Activated T-cell treated with anti-CD3 and anti-CD28 coated beads, Interleukin-2, amount 50 U/mL, for 72 hours (primary cell): ENCODE measurements at places on chromosomes 3 and 15. TPM values are rescaled to one million over a fixed set of nuclear protein-coding genes. Genes with fewer than 3 reads are reported as not detected.

DNA sequence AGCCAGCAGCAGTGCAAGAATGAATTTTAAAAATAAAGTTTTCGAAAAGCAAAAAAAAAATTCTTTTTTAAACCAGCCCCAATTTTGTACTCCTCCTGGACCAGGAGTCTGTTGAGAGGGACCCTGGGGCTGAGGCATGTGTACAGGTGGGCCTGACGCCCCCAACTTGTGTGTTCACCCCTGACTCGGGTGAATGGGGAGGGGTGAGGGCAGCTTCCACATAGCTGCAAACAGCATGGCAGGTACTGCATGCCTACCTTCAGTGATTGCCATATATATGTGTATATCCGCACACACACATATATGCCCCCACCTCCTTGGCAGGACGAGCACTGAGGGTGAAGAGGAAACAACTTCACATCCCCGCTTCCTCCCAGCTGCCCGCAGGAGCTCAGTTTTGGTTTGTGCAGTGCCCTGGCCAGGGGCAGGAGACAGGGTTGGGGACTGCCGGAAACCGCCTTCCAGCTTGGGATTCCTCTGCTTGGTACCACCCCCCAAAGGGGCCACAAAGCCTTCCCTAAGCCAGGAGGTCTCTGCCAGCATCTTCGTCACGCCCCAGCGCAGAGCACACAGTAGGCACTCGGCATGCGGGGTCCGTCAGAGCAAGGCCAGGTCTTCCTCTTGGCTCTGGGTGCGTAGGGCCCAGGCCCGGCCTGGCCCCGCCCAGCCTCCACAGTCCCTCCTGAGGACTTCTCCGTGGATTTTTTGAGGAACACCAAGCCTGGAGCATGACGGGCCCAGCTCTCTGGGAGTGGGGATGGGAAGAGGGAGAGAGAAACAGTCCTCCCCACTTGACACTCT is 61.8 kb upstream of the RPL32 start:
- DNase-seq: no peak

DNA sequence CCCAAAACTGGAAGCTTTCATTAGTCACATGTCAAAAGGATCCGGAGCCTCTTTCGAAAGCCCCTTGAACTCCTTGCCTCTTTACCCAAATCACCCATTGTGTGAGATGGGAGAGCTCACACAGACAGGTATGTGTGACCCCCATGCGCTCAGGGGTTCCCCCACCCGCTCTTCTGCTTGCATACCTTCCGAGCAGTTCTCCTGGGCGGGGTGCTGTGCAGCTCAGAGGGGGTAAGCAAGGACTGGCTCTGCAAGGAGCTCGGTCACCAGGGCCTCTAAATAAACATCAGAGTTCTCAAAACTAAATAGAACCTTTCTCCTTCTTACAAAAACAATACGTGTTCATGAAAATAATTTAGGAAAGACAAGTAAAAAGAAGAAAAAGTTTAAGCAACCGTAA is 55.7 kb downstream of the PXYLP1 start:
- no peak for DNase-seq

GRCh38 chr15:32716915-32717425 is 834 bp upstream of the GREM1 start:
- no peak for DNase-seq

- DNase-seq: no peak
Measured at GRCh38 chr3:43023746-43024145, 44.6 kb downstream of the GASK1A start.

RASL12 gene
- total RNA-seq: not detected

- DNase-seq: no peak
Measured at GRCh38 chr3:132418916-132419315, 1.6 kb downstream of the DNAJC13 start.

GRCh38 chr15:74019734-74020133 is 25.2 kb downstream of the PML start:
- no peak for DNase-seq

GRCh38 chr3:160622263-160623045 is 54.5 kb upstream of the ARL14 start:
- no peak for DNase-seq

GRCh38 chr15:66472176-66472999 is 25.2 kb downstream of the SNAPC5 start:
- DNase-seq: peak; percentile 25

PP2D1 gene
- total RNA-seq: not detected

- DNase-seq: no peak
Measured at GRCh38 chr3:57809609-57809968, 53.5 kb downstream of the SLMAP start.

DNA sequence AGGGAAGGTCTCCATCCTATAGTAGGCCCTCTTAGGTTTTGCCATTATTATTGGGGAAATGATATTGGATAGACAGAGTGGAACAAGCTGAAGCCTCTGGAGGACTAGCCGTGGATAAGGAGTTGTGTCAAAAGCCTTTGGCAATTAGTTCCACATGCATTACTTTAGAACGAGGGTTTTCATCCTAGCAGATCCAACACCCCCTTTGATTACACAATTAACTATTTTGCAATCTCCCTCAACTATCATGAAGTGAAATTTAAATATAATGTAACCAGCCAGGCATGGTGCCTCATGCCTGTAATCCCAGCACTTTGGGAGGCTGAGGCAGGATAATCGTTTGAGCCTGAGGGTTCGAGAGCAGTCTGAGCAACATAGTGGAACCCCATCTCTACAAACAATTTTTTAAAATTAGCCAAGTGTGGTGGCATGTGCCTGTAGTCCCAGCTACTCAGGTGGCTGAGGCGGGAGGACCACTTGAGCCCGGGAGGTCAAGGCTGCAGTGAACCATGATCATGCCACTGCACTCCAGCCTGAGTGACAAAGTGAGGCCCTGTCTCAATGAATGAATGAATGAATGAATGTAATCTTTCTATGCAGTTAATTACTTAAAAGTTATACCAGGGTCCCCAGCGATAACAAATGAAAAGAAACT is 56.8 kb downstream of the PXYLP1 start:
- no peak for DNase-seq

GRCh38 chr15:41544650-41545015 is 576 bp upstream of the RPAP1 start:
- peak; percentile 5 for DNase-seq

DNA sequence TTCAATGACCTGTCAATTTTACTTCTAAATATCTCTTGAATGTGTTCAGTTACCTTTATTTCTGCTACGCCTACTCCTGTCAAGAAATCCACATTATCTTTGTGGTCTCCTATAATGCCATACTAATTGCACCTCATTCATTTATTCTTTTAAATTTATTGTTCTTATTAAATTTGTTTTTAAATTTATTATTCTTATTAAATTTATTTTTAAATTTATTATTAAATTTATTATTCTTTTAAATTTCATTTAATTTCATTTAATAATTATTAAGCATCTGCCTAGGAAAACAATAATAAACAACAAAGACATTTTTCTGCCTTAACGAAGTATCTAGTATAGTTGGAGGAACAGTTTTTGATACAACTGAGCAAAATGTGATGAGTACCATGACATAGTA is 211.7 kb downstream of the ZPLD1 start:
- no peak for DNase-seq

PSTPIP1 gene
- 152 TPM for total RNA-seq
